ENCODE measurements at places on chromosomes 4 and X.

GRCh38 chr4:70630162-70630561, 1.6 kb downstream of the ENAM start:
- no peak for DNase-seq

- no peak for DNase-seq
Observed at GRCh38 chrX:124209792-124210576, 122.5 kb upstream of the TEX13D start.

DNA sequence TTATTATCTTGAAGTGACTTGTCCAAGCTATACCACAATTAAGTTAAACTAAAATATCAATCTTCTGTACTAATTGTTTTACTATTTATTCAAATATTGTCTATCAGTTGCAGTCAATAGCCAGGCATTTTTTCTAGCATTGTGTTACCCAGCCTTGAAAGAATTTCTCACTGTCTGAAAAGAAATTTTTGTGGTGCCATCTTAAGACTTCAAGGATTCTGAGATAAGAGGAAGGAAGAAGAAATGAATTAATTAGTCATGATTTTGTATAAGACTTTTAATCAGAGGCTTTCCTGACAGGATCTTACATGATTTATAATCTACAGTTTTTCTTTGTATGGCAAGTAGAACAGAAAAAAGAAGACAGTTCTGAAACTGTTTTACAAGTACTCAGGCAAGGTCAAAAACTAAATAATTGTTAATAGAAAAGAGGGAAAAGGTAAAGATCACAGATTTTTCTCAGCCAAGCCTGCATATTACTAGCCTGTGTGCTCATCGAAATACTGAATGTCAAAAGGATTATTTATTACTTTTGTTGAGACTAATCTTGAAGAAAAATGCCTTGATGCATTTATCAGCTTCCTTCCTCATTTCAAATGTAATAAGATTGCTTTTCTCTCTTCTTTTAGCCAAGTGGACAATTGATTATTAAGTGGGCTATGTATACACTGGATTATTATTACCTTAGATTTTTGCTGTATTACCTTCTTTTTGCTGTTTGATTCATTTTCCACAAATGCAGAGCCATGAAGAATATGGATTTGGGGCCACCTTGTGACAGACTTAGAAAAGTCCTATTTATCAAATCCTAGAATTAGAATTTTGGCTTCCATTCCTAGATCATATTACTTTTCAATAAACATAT, 53.8 kb downstream of the CXCL1 start:
- peak; percentile 9 for DNase-seq

GRCh38 chr4:118968005-118968404, 79.4 kb downstream of the SYNPO2 start:
- peak; percentile 77 for DNase-seq

DNA sequence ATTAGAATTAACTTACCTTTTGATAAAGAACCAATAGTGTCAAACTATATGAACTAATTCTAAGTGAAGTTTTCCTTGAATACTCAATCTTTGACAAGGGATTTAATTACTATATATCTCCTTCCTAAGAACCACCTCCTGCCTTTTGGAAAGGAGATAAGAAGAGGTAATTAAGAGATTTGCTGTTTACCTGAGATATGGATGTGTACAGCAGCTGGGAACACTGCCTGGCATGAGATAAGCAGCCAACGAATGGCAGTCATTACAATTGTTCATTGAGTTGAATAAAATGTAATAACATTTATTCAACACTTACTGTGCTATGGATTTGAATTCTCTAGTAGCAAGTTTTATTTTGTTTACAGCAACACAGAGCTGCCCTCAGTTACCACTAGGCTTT, 407.1 kb downstream of the SPOCK3 start:
- no peak for DNase-seq

DNA sequence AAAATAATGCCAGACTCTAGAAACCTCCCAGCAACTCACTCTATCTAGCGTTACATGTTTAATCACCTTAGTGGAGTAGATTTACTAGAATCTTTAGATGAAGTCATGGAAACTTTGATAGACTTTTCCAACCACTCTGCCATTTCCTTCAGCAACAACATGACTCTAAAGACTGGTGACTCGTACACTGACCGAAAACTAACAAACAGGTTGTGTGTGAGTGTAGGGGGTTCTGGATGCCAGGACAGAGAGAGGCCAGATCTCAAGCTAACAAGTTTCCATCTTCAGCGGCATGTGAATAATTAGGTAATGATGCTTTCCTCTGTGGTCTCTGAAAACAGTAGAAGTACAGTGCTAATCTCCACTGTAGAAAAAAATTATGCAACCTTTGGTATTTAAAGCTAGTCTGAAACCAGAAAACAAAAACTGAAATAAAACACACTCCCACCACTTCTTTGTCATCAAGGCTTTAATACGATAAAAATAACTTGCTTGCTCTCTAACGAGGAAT, 286.4 kb downstream of the PRDM5 start:
- DNase-seq: no peak

GRCh38 chr4:179666226-179666625, 2224.0 kb upstream of the AGA start:
- DNase-seq: no peak

DNA sequence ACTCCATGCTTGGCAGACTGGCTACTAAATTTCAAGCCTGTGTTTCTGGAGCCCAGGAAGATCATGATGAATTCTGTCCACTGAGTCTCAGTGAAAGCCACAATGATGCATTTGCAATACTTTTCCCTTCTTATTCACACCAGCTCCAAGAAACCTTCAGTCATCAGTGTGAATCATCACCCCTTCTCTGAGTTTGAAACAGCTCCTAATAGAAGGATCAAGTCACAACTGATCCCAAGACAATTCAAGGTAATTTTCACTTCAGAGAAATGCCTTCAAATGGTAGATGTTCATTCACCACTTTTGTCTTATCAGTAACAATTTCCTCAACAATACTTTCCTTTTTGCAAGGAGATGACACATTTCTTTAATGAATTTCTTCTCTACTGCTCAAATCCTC, 257.4 kb downstream of the NLGN4X start:
- DNase-seq: no peak

DNA sequence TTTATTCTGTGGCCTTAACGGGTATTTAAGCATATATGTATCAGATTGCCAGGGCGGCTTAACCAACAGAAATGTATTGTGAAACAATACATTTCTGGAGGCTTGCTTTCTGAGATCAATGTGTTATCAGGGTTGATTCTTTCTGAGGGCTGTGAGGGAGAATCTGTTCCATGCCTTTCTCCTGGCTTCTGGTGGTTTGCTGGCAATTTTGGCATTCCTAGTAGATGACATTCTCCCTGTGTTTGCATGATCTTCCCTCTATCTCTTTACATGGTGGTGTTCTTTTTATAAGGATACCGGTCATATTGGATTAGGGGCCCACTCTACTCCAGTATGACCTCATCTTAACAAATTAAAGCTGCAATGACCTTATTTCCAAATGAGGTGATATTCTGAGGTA, 16.9 kb upstream of the CEP135 start:
- no peak for DNase-seq

DNA sequence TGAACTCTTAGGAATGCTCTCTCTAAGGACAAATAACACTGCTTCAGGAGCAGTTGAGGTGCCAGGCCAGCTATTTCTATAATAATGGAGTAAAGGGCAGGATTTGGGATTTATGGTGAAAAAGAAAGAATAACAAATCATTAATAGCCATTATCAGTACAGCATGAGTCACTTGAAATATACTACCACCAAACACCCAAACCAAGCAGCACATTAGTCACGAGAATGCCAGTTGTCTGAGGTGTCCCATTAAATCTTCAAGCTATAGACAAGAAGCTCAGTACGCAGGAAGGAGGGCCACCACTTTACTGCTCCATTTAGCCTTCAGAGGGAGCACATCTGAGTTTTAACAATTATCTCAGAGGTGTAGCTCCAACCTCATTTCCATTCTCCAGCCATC, 106.8 kb upstream of the MAGEA10 start:
- DNase-seq: no peak

DNA sequence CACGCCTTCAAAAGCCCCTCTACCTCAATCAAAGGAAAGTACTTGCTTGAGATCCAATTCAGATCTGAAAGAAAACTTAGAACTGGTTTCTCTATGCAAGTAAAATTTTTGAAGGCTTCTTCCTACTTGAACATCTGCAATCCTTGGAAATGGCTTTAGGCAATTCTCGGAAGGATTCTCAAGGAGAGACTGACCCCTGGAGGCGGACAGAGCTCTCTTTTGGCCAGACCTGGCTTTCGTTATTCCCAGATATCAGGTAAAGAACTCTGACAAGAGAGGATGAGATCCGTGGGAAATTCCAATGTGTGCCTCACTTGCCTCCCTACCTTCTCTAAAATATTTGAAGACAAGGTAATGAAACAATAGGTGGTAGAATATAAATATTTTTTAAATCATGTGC, 670.3 kb upstream of the FAM241A start:
- peak; percentile 17 for DNase-seq

GRCh38 chrX:42485601-42486000, 292.4 kb downstream of the PPP1R2C start:
- DNase-seq: no peak

- no peak for DNase-seq
Observed at GRCh38 chr4:111788099-111788498, 357.2 kb upstream of the FAM241A start.

DNA sequence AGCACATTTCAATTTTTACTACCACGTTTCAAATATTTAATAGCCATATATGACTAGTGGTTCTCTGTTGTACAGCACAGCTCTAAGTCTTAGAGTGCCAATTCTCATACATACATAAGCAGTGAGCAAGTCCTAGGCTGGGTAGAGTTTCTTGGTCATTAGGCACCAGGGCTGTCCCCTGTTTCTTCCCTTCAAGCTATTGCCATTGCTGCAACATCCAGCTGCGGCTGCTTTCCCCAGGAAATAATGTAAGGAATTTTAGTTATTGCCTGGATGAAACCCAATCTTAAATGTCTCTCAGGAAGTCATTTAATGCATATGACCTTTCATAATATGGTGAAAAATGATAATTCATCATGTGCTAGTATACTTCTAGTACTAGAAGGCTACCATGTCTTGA, 74.1 kb upstream of the PPP3CA start:
- DNase-seq: no peak

DNA sequence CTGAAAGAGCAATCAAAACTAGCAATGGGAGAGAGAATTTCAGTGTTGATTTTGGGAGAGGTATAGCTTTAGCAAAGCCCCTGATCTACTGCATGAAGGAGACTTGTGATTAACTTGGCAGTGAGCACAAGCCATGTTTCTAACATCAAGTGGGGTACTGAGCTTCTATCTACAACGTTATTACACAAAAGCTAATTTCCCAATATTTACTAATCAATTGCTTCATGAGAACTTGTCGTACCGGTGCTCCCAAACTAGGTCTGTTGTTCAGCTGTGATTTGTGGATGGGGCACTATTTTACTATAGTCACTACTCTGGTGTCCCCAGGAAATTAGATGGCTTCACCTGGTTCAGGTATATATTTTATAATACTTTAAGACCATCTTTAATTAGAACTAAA, 16.2 kb downstream of the ANK2 start:
- no peak for DNase-seq

DNA sequence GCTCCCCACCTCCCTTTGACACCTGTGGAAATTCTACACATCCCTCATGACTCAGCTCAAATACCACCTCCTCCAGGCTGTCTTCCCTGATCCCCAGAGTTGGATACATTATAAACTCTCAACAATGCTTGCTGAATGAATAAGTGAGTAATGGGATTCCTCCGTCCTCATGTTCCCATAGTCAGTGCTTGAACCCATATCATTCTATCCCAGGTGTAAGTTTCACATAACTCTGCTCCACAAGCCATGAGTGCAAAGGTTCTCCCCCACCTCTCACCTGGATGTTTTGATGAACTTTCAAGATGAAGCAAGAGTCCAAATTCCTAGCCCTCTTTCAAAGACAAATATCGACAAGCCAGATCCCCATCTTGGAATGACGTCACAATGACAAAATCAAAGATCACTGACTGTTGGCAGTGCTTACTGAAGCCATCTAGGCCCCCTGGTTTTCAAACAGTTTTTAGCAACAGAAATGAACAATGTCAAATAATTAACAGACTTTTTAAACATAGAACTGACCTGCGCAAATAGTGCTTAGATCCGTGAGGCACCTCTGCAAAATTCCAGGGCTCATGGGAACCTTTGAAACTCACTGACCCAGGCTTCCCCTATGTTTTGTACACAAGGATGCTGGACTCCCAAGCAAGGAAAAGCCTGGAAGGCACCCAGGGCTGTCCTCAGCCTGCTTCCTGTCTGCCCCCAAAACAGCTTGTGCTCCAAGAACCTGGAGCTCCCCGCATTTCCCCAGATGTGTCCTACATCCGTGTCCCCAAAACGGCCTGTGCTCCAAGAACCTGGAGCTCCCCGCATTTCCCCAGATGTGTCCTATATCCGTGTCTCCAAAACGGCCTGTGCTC, 4.0 kb downstream of the SLC2A9 start:
- DNase-seq: no peak

GRCh38 chr4:3337357-3337732, 44.5 kb downstream of the RGS12 start:
- DNase-seq: no peak

DNA sequence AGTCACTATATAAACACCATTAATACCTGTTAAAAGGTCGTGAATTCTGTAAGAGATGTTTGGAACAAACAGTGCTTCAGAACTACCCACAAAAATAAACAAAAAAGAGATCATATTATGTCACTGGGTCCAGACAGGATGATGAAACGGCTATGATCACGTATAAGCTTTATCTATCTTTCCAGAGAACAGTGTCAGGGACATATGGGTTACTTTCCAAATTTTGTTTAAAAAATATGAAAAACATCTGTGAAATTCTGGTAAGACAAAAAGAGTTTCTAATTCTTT, 90.0 kb downstream of the SORBS2 start:
- DNase-seq: no peak

- DNase-seq: no peak
Observed at GRCh38 chrX:144849141-144849540, 398.2 kb upstream of the SPANXN1 start.

DNA sequence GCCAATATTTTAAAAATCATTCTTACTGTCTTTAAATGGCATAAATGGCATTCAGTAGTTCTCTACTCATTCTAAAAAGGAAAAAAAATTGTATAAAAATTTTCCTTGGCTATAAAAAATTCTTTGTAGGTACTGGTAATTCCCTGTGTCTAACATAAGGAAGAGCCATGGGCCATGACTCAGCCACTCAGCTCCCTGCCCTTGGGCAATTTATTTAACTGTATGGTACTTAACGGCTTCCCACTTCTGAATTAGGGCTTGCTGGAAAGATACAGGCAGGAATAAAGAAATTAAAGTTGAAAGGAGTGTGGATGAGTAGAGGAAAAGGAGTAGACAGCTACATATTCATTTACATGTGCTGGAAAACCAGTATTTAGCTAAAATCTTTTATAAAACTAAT, 30.6 kb downstream of the ABHD18 start:
- DNase-seq: no peak
